ENCODE measurements at places on chromosomes 3 and 15.

- no peak for DNase-seq
Observed at GRCh38 chr3:126063358-126063965, 20.5 kb downstream of the SLC41A3 start.

DNA sequence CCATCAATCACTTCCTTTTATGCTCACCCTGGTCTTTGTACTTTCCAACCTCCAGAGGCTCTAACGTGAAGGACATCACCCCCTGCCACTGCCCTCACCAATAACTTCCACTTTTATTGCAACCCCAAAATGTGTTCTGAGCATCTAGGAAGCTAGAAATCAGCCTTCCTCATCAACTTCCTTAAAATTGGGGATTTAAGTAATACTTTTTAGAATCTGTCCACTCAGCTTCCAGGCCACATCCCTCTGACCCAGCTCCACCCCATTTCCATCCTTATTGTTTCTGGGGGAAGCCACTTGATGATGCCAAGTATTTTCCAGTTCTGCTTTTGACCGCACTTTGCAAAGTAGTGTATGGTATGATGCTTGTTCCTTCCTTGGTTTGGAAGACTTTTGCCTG lies 73.5 kb upstream of the XCR1 start:
- peak; percentile 98 for DNase-seq

- DNase-seq, result no peak
Observed at GRCh38 chr3:140470211-140470610, 207.7 kb upstream of the TRIM42 start.

- no peak for DNase-seq
Observed at GRCh38 chr3:12716605-12717151, 42.4 kb downstream of the TMEM40 start.

DNA sequence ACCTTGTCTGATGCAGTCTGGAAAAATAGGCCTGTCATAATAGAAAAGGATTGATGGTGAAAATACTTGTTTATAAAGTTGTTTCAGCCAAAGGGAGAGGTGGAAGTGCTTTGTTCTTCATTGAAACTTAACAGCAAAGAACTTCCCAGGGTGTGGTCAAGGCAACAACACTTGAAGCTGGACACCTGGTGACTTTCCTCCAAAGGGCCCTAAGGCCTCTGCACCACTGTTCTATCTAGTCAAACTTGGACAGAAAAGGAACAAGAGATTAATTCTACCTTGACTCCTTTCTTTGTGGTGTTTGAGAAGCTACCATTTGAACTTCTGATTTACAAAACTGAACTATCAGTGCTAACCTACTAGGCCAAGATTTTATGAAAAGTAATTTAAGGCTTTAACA lies 102.0 kb downstream of the CMSS1 start:
- DNase-seq, result no peak

GRCh38 chr3:113685956-113686721 lies 10.3 kb downstream of the USF3 start:
- DNase-seq, result peak; percentile 46

- DNase-seq, result no peak
Observed at GRCh38 chr3:188242436-188243123, 88.6 kb downstream of the LPP start.

- no peak for DNase-seq
Observed at GRCh38 chr3:114218578-114219185, 18.7 kb downstream of the ZNF80 start.

- DNase-seq, result no peak
Observed at GRCh38 chr3:42581400-42581708, 413 bp downstream of the SEC22C start.

DNA sequence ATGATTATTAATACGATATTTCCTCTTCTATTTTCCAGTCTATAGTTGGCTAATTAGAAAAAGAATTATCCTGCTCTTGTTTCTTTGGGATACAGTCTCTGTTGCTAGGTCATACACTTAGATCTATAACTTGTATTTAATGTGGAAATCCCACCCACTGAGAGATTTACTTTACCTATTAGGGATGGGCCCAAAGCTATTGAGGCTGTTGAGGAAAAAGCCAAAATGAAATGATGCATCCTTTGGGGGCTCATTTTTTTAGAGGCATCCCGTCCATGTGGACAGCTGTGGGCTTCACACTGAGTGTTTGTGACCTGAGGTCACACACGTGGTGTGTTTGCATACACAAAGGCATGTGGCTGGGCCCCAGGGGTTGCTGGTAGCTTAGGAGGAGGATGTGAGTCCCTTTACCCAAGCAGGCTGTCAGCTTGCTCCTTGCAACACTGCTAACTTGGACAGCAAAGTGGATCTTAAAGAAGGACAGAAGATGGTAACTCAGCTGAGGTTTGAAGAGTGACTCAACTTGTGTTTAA lies 477.4 kb downstream of the AGBL1 start:
- DNase-seq, result no peak

DNA sequence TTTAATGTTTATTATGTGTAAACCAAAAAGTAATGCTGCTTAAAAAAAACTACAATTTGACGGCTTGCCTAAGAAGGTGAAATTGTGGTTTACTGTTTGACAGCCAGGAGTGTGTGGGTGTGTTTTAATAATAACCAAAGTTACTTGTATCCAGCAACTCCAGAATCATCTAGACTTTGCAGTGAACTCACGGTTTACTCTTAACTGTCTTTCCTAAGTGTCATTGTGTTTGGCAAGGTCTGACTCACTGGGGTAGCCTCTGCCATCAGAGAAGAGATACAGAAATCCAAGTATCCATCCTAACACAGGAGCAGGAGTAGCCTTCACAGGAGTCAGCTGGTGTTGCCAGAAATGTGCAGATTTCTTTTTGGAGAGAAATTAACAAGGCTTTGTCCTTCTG lies 151.1 kb downstream of the CTNNB1 start:
- DNase-seq, result no peak

- no peak for DNase-seq
Observed at GRCh38 chr3:188583341-188584161, 429.6 kb downstream of the LPP start.

DNA sequence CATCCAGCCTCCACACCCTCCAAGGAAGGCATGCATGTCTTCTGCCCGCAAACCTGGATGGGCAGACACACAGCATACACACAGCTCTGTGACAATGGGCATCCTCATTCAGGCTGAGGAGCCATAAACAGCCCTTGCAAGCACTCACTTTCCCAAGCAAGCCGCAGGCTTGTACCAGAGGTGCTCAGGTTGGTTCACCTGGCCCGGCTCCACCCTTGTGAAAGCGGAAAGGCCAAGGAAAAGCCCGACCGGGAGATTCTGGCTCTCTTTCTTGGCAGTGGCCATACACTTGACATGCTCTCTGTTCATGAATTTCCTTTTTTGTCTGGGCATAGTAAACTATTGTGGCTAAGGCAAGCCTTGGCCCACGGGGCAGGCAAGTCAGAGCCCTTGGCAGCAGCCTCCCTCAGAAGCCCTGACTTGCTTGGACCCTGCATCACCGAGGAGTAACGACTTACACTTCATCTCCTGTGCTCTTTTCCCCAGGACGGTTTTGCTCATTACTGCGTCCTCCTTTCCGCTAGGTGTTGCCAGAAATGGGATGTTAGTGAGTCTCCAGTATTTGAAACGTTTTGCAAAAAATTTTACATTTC lies 74.6 kb upstream of the BNC1 start:
- no peak for DNase-seq

DNA sequence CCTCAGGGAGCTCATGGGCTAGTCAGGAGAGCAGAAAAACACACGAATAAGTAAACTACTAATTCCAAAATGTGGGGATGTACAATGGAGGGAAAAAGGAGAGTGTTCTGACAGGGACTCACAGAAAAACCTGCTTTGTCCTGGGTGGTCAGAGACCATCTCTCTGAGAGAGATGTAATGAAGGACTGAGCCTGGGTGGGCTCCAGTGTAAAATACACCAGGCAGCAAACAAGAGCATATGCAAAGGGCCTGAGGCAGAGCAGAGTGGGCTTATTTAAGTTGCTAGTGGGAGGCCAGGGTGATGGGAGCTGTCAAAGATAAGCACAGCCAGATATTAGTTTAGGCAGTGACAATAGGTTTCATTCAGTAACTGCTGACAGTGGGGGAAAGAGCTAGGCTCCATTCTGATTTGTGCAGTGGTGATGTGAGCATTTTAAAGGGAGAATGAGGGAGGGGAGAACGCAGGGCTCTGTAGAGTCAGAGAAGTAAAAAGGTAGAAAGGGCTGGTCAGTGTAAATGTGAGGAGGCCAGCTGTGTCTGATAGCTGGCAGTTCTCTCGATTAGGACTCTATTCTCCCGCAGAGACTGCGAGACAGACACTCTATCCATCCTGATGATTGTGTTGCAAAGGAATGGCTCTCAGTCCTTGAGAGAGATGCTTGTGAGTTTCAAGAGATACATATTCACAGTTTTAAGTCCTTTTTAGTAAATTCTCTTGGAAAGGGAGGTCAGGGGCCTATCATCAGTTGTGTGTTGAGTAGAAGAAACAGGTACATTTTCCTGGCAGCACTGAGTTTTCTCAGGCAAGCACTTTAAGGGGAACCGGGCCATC lies 3.5 kb downstream of the TF start:
- DNase-seq, result no peak

GRCh38 chr3:53478166-53478830 lies 16.1 kb upstream of the CACNA1D start:
- DNase-seq, result no peak

GRCh38 chr15:66982816-66983215 lies 82.6 kb upstream of the SMAD3 start:
- DNase-seq, result no peak

- DNase-seq, result peak; percentile 50
Observed at GRCh38 chr3:179037351-179037750, 34.3 kb downstream of the ZMAT3 start.

GRCh38 chr15:25065876-25066275 lies 111.1 kb downstream of the SNRPN start:
- no peak for DNase-seq

DNA sequence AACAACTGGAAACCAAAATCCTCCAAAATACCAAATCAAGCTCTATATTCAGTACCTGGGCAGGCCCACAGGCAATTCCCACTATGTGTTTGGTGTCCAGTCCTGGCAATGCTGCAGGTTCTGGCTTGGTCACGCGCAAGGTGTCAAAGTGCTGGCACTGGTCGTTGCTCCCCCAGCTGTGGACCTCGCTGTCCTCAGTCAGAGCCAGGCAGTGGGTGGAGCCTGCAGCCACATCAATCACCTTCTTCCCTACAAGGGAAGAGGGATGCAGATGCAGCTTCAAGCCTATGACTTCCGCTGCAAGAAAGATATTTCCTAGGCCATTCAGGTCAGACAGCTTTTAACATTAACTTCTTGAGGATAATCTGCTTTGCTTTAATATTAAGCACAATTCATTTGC lies 61.3 kb downstream of the HERC2 start:
- DNase-seq, result no peak

DNA sequence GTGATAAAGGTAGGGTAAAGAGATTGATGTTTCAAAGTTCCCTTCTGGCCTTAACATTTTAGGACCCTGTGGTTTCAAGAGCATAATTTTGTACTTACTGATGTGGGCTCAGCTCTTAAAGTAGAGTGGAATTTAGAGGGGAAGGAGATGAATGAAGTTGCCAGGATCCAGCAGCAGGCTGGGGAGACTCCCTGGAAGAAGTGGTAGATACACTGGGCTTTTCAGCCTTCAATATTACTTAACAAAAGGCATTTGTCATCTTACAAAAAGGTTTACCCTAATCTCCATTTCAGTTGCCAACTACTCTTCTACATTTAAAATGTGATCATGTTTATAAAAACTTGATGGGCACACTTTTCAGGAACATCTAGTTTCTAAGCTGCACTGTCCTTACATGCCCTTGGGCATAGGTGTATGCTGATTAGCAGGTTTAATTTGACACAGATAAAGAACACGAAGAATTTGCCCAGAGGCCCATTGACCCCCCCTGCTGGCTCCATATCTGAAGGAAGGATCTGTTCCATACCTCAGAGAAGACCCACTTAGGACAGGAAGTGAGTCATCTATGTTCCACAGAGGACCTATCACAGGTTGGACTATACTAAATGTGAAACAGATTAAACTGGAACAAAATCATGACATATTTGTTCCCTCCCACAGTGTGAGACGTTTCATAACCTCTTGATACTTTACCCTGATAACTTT lies 93.0 kb upstream of the LPP start:
- DNase-seq, result peak; percentile 25

- DNase-seq, result peak; percentile 77
Observed at GRCh38 chr3:187919544-187919943, 174.3 kb upstream of the BCL6 start.

DNA sequence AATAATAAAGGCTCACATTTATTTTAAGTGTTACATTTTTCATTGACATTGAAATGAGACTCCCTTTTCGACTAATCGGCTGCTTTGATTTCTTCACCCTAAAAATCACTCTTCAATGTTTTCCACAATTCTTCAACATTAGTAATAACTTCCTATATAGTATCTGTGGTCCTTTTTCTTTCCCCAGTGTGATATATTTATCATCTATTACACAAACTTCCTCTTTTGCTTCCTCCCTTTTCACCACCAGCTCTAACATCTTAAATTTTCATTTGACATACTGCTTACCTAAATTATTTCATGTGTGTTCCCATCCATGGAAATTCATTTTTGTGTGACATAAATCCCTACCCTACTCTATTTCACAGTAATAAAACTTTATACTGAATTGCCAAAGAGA lies 244.4 kb downstream of the TIGIT start:
- peak; percentile 7 for DNase-seq

DNA sequence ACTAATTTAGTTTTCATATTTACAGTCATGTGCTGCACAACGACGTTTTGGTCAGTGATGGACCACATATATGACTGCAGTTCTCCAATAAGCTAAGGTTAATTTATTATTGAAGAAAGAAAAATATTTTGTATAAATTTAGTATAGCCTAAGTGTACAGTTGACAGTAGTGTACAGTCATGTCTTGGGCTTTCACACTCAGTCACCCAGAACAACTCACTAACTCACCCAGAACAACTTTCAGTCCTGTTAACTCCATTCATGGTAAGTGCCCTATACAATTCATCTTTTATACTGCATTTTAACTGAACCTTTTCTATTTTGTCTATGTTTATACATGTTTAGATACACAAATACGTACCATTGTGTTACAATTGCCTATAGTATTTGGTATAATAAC lies 3.8 kb upstream of the GABRR3 start:
- no peak for DNase-seq

GRCh38 chr15:96959501-96959900 lies 629.0 kb downstream of the NR2F2 start:
- no peak for DNase-seq

DNA sequence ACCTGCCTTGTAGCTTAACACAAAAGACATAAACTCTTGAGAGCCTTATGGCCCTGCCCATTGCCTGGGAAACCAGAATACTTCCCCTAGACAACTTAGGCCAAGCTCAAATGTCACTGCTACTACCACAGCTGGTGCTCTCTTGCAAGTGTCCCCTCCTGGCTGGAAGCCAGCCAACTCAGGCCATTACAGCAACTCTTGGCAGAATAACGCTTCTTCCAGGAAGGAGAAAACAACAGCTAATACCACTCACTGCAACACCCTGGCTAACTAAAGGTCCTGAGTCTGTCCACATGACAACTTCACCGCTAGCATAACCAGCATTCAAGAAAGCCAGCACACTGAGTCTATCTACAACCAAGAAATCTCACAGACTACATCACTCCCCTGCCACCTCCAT lies 5.1 kb upstream of the B4GALT4 start:
- peak; percentile 71 for DNase-seq

- DNase-seq, result no peak
Observed at GRCh38 chr3:62329971-62330370, 43.4 kb downstream of the FEZF2 start.
